ENCODE measurements at places on chromosomes 5 and 9.

DNA sequence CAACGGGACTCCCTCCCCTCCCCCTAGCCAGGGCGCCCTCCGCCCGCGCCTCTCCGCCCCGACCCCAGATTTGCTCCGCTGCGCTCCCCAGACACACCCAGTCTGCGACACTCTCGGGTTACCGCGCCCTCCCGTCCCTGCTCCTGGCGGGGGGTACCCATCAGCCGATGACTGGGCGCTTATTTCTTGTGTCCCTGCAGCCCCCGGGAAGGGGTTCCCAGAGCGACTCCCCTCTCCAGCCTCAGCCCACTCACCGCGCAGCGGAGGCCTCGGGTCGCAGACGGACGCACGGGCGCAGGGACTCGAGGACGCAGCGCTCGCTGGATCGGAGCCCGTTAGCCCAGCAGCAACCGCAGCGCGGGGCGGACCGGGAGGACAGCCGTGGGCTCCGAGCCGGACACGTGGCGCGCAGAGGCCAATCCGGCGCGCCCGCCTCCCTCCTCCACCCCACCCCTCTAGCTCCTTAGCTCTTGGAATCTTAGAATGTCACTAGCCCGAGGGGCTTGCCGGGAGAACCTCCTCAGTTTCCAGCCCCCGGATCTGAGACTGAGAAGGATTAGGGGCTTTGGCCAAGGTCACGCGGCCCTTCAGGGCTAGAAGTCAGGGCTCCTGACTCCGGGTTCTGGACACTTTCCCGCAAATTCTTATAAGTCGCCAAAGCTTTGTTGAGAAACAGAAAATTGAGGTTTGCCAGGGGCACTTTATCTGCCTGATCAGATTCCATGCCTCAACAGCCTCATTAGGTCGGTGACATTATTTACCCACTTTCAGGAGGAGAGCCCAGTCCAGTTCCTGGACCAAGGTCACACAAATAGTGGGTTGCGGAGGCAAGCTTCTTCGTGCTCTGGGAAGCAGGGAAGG, at the start of gene ANXA6:
ANXA6 (minus strand) TSS at position 354 of the 861 bp plus-strand sequence. CDS start 9,878 bp downstream, outside the sequence.
- DNase-seq: no peak

DNA sequence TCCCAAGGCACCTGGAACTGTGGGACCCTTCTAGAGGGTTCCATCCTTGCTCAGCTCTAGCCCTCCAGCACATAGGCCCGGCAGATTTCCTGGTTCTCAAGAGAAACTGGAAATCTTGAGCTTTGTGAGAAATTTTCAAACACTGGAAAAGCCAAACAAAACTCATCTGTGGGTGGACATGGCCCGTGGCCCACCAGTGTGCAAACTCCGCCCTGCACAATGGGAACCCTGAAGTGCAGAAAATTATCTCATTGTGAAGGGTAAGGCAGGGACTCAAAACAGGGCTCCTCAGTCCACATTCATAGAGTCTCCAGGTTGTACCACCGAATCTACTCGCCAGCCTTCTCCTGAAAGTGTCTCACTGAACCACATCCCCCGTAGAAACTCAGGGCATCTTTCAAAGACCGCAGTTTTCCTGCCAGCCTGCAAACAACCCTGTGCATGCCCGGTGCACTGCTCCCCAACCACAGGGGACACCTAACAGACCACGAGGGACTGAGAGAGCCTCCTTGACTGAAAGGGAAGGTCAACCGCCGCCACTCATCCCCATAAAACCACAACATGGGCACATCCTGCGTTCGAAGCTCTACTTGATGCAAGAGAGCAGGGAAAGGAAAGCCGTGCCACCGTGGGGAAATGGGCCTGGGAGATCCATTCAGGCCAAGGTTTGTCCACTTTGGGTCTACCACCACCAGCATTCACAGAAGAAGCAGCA, 18.1 kb downstream of the ADAMTS2 start:
- no peak for DNase-seq

DNA sequence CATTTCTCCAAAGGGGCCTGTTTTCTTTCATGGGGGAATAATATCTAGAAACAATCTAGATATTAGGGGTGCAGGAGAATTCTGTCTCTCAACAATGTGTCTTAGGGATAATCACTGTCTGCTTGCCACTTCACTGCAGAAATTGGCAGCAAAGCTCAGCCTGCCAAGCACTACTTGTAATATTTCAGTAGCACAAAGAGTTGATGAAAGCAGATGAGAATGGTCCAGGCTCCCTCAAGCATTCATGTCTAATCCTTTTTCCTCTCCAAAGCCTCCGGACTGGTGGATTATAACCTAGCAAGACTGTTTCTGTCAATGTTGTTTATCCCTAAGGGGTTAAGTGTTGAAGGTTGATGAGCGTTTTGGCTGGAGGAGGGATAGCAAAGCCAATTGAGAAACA, 13.3 kb upstream of the MPDZ start:
- DNase-seq: no peak

- no peak for DNase-seq
Measured at GRCh38 chr5:151662805-151663204, 23.9 kb downstream of the SPARC start.

GRCh38 chr5:142461028-142461590, 136.3 kb upstream of the SPRY4 start:
- DNase-seq: no peak

Data from stimulated activated CD8-positive, alpha-beta memory T cell treated with anti-CD3 and anti-CD28 coated beads, Interleukin-2, amount 100 ng/mL, for 1 hour (primary cell).